SK-N-MC (cell line): ENCODE measurements at places on chromosomes 5 and 9.

DNA sequence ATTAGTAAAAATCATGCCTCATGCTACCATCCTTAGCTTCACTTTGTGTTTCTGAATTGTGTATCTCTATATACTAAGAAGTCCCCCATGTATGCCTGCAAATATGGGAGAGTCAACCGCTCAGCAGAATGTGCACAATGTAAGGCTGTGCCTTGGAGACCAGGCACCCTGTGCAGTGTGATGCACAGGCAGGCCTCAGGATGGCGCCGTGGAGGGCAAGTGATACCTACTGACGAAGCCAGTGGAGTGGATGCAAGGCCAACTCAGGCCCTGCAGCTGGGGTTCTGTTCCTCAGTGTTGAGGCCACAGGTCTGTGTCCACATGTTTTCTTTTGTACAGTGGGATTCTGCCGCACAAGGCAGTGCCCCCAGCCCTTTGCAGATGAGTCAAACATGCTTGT is 28.4 kb downstream of the SYK start:
- DNase-seq, result no peak

DNA sequence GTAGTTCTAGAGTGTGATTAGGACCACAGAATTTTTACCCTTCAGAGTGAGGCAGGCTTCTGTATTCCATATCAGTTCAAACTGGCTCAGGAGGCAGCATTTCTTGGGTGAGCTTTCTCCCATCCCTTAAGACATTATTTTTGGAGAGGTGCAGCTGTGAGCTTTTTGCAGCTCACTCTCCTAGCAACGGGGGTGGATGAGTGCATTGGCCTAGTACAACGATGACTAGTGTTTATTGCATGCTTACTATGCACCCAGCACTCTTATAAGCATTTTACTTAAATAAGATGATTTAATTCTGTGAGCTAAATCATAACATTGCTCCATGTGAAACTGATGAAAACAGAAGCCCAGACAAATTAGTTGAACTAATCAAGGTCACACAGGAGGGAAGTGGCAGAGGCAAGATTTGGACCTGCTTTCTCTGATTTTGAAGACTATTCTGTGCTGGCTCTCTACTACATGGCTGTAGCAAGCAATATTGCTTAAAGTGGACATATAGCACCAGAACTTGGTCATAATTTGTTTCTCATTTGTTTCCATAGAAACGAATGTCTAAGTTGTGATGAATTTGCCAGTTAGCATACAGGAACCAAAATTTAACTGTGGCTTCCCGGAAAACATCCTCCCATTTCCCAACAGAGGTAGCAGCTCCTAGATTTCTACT is 372.1 kb upstream of the RIOK2 start:
- DNase-seq, result no peak

- DNase-seq, result no peak
Observed at GRCh38 chr5:6461793-6462650, 13.4 kb downstream of the UBE2QL1 start.

DNA sequence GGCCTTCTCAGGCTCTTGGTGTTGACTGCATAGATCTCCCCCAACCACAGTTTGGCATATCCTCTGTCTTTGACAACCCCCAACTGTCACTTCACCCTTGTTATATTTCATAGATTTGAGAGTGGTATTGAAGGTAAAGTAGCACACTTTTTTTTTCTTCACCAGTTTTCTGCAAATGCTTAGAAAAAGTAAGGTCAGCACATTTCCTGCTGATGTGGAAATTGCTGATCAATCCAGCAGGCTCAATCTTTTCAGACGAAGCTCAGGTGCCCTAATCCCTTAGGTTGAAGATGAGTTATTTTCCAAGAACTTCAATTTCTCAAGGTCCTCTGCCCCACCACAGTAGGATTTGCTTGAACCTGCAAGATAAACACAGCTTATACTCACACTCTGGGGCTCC is 38.5 kb upstream of the ANKRD31 start:
- DNase-seq, result no peak

DNA sequence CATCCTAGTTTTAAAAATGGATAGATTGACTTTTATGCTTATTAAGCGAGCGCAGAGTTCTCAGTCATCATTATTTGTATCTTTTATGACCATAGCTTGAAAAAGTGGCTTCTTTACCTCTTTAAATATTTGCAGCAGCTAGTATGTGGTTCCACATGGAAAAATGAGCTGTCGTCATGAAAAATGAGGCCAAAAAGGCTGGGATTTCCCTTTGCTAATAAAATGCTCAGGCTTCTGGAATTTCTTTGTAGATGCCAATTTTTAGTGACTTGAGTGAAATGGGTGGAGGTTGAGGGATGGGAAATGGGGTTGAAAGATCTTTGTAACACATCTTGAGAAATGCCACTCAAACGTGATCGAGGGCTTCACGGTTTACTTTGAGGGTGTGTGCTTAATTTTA is 35.2 kb downstream of the RAI14 start:
- no peak for DNase-seq

- DNase-seq, result no peak
Observed at GRCh38 chr5:158718738-158719505, 380.8 kb downstream of the EBF1 start.

GRCh38 chr9:78918976-78919375 is 622.1 kb downstream of the PSAT1 start:
- no peak for DNase-seq

DNA sequence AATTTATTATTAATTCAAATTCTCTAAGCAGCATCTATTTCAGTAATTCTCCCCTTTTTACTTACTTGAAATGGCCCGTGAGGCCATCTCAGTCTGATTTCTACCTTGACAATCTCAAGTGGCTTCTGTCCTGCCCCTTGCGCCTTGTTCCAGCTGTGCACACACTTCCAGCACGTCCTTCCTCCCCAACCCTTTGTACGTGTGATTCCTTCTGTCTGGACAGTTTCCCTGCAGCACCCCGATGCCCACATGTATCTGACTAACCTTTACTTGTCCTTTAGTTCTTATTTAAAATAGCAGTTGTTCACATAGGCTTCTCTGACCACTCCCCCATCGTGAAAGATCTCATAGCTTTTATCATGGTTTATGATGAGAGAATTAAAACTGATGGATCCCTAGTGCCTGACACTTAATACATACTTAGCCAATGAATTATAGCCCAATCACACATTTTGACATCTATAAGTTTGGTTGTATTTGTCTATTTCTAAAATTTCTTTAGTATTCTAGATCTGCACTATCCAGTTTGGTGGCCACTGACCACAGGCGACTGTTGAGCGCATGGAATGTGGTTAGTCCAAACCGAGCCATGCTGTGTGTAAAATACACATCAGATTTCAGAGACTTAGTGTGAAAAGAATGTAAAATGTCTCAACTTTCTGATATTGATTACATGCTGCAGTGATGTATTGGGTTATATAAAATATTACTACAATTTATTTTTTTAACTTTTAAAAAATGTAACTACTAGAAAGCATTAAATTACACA is 14.3 kb downstream of the ZBTB34 start:
- DNase-seq, result no peak

DNA sequence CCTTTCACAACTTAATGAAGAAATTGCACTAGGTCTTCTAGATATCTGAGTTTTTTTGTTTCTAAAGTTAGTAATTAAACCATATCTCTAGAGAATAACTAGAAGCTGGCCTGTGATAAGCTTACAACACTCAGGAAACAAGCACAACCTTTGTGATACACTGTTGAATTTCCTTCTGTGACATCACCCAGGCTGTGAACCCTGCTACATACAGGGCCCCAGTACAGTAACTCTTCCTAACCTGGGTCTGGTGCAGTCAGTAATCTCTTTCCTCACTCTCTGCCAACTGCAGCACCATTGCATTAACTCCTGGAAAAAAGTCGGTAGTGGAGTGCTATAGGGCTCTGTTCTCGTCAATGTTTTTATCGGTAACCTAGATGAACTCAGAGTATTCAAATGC is 10.6 kb upstream of the IGFBPL1 start:
- no peak for DNase-seq

DNA sequence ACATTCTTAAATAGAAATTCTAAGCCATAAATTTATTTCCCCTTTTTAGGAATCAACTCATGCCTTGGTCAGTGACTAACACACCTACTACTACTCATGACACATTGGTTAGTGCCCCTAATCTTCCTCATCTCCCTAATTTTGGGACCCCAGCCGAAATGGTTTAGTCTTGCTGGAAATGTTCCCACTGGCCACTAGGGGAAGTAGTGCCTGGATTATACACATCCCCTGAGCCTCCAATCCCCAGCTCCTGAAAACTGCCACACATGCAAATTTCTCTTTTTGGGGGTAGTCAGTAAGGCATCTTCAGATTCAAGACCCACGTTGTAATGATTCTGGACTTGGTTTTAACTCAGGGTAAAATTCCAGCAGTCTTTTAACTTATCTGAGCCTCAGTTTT is 79.8 kb downstream of the HSD17B3 start:
- no peak for DNase-seq

DNA sequence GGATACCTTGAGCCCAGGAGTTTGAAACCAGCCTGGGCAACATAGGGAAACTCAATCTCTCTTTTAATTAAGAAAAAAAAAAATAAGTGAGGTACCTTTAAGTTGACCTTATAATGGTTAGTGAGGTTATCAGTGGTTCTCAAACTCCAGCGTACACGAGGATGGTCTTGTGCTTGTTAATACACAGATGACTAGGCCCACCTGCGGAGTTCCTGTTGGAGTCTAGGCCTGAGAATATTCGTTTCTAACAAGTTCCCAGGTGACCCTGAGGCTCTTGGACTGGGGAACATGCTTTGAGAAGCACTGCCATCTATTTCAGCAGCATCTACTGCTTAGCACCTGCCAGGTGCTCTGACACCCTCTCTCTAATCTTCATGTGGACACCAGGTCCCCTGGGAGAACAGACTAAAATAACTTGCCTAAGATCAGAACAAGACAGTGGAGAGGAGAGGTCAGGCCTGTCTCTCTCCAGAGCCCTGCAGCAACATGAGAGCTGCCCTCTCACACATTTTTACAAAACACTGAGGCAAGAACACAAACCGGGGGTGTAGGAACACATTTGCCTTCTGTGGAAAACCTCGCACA is 24.6 kb downstream of the TLE1 start:
- DNase-seq, result no peak

GRCh38 chr5:38695021-38695958 is 138.8 kb upstream of the LIFR start:
- no peak for DNase-seq

- DNase-seq, result no peak
Observed at GRCh38 chr5:34608859-34609648, 47.1 kb upstream of the RAI14 start.

DNA sequence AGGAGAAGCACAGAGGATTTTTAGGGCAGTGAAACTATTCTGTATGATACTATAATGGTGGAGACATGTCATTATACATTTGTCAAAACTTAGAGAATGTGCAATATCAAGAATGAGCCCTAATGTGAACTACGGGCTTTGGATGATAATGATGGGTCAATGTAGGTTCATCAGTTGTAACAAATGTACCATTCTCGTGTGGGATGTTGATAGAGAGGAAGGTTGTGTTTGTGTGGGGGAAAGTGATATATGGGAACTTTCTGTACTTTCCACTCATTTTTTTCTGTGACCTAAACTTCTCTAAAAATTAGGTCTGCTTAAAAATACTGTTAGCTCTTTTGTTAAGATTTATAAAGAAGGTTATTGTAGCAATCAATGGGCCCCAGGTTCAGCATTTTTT is 138.9 kb downstream of the SPATA31D1 start:
- no peak for DNase-seq

DNA sequence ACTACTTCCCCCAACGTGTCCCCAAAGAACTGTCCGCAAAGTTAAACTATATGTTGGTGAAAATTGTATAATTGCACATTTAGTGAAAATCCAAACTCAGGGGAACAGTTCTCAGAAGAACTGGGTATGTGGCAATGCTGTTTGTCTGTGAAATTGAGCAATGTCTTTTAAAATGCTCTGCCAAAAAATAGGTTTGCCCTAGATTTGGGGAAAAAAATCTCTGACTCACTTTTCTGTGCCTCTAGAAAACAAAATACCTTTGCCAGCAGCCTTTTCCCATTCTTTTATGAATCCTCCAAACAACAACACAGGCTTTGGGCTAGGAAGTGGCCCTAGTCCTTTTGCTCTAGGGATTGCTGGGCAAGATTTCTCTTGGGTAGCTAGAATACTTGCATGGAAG is 37.4 kb upstream of the ZNF608 start:
- DNase-seq, result no peak

GRCh38 chr5:165003283-165003682 is 1497.9 kb downstream of the MAT2B start:
- DNase-seq, result no peak

DNA sequence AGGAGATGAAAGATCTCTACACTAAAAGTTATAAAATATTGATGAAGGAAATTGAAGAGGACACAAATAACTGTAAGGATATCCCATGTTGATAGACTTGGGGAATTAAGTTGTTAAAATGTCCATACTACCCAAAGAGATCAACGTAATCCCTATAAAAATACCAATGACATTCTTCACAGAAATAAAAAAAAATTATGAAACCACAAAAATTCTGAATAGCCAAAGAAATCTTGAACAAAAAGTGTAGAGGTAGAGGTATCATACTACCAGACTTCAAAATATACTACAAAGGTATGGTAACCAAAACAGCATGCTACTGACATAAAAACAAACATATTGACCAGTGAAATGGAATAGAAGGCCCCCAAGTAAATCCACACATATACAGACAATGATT is 71.5 kb upstream of the ELL2 start:
- no peak for DNase-seq

GRCh38 chr9:130714586-130715110 is 21.1 kb downstream of the EXOSC2 start:
- no peak for DNase-seq

DNA sequence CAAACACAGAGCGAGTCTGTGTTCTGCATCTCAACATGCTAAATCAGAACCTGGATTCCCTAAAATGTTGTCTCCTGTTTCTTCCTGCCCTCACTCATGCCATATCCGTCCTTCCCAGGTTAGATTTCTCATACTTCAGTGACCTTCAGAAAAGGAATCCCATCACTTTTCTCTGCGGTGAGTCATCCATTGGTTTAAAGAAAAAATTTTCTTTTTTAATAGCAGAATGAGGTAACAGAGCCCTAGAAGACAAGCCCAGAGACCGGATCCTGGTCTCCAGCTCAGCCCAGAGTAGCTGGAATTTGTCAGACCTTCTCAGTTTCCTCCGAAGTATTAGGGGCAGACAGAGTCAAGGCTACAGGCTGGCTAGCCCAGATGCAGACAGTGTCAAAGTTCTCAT is 143.2 kb upstream of the DMRT1 start:
- no peak for DNase-seq
